ENCODE measurements at places on chromosomes 1 and 21.

- no peak for DNase-seq
These were observed 137.0 kb downstream of the BRINP2 start for GRCh38 chr1:177307771-177308170.

GRCh38 chr1:181366910-181367309 is 116.4 kb upstream of the CACNA1E start:
- DNase-seq, result no peak

DNA sequence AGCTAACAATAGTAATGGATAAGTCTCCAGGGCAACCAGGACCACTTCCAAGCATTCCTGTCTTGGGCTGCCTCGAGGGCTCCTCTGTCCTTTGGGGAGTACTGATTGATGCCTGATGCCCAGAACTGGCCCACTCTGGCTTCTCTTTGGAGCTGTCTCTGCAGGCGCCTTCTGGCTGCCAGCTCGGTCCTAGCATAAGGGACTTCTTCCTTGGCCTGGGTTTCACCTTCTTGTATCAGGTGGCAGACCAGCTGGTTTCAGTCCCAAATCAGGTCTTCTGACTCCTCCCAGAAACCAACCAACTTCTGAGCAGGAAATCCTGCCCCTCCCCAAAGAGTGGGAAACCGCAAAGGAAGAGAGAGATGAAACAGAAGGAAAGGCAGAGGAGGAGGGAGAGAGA is 10.6 kb downstream of the G0S2 start:
- no peak for DNase-seq

DNA sequence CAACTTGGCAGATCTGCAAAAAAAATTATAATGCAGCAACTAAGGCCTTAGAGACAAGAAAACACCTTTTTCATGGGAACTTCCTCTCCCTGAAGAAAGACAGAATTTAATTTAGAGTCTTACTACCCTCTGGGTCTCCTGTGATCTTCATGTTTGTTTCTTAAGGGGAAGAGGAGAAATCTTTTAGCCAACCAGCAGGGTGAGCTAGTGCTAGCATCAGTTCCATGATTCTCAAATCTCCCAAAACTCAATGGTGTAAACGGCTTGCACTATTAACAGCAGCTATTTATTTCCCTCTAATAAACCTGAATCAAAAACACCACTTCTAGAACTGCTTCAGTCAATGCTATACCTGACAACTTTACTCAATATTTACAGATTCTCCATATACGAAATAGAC is 3.8 kb downstream of the ZNF644 start:
- DNase-seq, result no peak

DNA sequence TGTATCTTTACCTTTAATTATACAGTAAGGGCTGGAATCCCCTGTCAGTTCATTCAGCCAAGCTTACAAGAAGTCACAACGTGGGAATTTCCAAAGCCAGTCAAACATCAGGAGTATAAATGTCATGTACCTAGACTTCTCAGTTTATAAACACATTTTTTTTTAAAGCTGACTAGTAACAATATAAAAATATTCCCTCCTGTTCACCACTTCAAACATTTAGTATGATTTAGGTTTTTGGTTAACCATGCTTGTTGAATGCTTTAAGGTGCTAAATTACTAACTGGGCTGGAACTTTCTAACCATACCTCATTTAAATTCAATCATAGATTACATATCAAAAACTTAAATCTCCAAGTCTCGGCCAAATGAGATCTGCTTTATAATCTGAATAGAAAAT is 44.0 kb downstream of the JAK1 start:
- no peak for DNase-seq

DNA sequence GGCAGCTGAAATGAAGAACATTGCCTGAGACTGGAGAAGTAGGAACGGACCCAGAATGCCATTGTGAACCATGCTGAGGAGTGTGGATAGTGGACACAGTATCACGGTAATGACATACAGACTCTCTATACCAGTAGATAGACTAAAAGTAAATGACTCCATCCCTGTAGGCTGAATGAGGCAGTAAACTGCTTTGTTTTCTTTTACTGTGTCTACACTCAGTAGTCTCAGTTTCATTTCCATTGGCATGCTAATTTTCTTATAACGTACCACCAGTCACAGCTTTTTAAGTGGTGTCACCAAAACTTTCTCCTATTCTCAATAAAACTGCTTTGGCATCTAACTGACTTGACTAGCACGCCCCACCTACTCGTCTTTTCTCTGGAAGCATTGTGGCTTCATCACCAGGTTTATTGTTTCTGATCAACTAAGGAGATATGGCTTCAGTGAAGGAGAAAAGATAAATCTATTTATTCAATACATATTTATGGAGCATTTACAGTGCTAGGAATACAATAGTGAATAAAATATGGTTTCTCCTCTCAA is 8.4 kb upstream of the ZNF697 start:
- no peak for DNase-seq

GRCh38 chr1:164515711-164516331 is 43.2 kb upstream of the PBX1 start:
- DNase-seq, result no peak

- no peak for DNase-seq
These were observed 3.1 kb downstream of the TRAF5 start for GRCh38 chr1:211329764-211330201.

- peak; percentile 21 for DNase-seq
These were observed 543 bp downstream of the ABCB10 start for GRCh38 chr1:229557913-229558414.

DNA sequence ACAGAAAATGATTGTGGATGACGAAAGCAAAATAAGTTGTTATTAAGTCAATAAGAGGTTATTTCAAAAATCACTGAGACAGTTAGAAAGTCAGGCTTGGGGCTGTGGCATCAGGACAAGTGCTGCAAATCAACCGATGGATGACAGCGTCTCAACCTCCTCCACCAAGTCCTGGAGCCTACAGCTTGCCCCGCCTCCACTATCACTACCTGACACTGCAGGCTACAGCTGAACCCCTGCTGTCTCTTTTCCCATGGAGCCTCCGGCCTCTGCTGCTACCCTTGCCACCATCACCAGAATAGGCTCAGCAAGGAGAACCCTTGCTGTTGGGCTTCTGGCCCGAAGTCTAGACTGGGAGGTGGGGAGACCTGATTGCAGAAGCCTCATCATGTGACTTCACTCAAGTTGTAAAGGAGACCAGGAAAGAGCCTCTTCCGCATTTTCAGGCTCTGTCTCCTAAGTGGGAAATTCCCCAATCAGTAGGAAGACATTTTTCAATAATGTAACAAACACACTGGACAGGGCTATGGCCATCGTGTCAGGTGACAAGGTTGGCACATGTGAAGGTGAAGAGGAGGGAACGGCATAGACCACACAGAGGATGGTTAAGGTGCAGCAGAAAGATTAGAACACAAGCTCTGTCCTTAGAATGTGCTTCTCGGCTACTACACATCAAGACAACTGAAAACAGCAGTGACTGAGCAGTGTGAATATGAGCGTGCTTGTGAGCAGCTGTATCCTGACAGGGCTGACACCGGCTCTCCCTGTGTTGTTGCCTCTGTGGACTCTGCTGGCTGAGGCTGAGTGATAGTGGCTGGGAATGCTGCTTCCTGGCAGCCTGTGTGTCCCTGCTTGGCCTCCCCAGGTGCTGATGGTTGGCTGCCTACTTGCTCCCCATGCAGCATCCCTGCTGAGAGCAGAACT is 660.7 kb downstream of the PTPRU start:
- no peak for DNase-seq

DNA sequence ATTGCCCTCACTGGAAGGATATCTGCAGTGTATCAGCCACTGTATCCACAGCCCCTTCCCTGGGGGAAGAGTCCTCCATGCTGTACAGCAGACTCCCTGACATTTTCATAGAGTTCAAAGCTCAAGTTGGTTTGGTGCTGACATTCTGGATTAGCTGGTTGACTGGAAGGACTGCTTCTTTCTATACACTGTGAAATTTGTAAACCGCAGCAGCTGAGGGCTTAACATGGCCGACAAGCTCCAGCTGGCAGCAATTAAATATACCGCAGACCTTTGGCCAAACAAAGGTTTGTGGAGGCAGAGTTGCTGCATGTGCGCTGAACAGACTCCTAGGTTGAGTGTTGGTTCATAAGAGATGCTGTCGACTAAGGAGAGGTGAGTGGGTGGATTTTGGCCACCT is 126.4 kb downstream of the DHRS3 start:
- DNase-seq, result no peak

Measured in NCI-H524 (cell line).